Thoracic aorta (tissue), 2 donors: ENCODE measurements at places on chromosomes 13 and 19.

DNA sequence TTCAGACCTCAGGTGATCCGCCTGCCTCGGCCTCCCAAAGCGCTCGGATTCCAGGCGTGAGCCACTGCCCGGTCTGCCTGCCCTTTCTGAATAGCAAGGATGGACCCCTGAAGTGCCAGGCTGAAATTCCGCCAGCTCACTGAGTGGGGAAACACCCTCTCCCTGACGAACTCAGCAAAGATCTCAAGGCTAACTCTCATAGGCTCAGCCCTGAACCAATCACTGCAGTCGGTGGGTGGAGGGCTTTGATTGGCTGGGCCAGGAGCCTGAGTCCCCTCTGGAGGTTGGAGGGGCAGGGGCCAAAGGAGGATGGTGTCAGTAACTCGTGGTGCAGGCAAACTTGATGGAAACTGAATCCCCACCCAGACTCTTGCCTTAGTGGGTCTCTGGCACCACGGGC is 11.2 kb upstream of the COMP start:
- no peak for DNase-seq

DNA sequence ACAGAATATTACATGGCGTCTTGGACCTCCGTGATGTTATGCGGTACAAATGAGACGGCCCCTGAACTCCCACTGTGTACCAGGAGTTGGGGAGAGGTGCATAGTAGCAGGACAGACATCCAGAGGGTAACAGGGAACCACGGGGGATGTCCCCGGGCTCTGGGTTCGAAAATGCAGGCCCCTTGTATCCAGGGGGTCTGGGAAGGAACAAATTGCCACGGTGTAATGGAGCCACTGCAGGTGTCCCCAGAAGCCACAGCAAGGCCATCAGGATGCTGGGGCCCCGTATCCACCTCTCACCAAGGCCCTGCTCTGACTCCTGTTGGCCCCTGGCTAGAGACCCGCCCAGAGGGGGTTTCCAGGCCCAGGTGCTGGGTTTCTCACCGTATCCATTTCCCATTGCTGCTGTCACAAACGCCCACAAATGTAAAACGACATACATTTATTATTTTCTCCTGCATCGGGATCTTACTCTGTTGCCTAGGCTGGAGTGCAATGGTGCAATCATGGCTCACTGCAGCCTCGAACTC is 77.8 kb downstream of the INSR start:
- DNase-seq: no peak

- DNase-seq: no peak
Observed at GRCh38 chr19:33879818-33880575, 83.3 kb downstream of the KCTD15 start.

DNA sequence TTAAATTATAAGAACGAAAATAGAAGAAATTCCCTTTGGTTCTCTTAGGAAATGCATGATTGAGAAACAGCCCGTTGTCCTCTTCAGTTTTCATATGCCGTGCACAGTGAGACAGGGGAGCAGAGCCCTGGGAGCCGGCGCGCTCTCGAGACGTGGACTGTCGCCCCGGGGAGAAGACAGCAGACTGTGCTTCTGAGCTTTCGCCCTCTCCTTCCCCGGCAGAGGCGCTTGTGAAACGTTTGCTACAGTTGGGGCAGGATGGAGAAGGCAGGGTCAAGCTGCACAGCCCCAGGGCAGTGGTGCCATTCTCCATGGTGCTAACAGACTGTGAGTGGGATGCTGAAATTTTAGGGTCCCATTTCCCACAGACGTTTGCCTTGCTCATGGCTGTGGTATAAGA is 192.2 kb upstream of the KL start:
- no peak for DNase-seq

DNA sequence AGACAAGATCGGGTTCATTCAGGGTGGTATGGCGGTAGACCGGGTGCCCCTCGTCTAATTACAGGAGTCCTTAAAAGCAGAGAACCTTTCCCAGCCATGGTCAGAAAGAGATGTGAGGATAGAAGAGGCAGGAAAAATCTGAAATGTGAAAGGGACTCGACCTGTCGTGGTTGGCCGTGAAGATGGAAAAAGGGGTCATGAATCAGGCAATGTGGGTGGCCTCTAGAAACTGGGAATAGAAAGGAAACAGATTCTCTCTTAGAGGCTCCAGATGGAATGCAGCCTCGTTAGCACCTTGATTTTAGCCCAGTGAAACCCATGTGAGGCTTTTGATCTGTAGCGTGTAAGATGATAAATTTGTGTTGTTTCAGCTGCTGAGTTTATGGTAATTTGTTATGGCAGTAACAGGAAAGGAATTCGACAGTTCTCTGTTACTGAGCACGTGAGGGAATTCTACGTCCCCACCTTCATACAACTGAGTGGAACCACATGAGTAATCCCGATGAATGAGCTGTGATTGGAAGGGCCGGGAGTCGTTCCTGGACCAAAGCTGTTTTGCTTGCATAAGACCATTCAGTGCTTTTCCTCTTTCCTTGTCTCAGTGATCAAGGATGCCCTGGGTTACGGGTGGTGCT is 11.0 kb upstream of the CA11 start:
- DNase-seq: no peak

DNA sequence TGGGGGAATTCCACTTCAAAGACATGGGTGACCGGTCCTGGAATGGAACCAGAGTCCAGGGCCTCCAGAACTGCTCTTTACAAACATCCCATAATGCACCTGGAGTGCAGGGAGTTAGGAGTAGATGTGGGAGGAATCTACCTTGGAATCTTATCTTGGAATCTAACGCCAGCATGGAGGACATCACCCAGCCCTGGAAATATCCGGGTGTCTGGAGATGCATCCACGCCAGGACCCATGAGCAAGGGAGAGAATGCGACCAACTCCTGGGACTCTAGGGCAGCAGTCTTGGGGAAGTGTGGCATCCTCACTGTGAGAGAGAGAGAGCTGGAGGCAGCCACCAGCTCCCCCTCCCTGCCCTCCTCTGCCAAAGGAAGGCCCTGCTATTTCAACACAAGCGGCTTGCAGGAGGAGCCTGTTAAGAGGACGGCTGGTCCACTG is 211.8 kb downstream of the UQCRFS1 start:
- DNase-seq: no peak

DNA sequence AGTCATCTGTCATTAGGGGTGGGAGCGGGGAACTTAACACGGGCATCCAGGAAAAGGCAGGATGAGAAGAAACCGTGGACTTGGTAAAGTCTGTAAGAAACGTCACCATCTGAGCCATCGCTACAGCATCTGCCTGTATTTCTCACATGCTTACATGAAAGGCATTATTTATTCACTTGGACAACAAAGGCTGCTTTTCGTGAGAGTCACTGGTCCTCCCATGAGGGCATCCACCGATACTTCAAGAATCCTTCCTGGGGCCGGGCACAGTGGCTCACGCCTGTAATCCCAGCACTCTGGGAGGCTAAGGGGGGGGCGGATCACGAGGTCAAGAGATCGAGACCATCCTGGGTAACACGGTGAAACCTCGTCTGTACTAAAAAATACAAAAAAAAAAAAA is 16.1 kb downstream of the ZNF446 start:
- no peak for DNase-seq

DNA sequence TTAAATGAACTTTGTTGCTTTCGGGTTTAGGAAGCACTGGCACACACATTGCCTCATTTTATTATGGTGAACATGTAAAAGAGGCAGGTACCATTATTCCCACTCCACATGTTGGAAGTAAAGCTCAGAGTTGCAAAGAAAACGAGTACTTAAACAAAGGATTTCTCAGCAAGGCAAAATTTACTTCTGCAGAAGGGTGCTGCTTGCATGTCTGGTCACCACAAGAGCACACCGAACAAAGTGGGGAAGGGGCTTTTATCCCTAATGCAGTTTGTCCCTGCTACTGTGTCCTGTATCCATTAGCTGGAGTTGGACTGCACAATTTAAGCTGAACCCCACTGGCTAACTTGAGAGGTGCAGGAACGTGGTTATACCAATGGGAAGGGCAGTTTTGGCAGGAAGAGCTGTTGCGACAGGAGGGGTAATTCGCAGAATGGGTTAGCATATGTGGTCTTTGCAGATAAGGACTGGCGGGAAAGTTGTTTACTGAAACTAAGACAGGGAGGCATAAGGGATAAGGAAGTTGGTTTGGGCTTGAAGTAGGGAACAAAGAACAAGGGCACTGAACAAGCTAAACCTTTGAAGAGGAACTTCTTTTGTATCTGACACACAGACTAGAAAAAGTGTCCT is 545.5 kb downstream of the UQCRFS1 start:
- DNase-seq: no peak

DNA sequence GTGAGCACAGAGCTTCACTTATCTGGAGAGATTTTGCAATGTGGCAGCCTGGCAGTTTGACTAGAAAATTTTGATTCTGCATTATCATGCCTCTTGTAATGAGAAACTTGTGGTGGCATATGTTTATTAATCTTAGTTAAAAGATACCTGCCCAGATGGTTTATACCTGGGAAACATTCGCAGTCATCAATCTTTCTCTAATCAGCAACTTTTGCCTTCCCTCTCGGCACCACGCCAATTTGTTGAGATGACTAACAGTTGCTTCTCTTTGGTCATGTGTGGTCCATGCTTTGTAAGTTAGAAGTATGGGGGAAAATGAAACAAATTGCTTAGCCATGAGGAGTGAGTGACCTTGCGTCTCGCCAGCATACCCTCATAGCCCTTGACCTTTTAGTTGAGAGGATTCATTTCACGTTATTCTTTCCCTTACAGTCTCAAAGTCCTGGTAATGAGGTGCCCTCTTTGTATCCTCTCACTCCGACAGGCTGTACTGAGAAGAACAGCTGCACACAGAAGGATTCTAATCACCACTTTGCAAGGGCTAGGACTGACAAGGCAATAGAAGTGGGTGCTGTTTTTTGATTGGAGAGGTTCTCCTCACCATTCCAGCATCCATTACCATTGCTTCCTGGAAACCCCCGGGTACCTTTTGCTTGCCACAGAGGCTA is 201.4 kb downstream of the OXGR1 start:
- no peak for DNase-seq

GRCh38 chr19:28074773-28075172 is 1138.2 kb downstream of the UQCRFS1 start:
- DNase-seq: no peak

DNA sequence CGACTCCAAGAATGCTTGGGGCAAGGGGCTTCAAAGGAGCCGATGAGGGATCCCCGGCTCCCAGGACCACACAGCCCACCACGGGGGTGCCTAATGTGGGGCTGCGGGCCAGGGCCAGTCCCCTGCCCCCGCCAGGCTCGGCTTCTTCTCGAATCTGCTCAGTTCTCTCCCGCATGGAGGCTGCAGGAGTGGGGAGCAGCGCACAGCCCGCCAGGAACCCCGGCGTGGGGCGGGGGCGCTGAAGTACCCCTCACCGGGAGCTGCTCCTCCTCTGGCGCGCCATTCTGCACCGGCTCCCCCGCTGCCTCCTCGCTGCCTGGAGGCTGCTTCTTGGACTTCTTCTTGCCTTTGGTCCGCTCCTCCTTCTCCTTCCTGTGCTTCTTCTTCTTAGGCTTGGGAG is 14.7 kb downstream of the IZUMO4 start:
- no peak for DNase-seq

DNA sequence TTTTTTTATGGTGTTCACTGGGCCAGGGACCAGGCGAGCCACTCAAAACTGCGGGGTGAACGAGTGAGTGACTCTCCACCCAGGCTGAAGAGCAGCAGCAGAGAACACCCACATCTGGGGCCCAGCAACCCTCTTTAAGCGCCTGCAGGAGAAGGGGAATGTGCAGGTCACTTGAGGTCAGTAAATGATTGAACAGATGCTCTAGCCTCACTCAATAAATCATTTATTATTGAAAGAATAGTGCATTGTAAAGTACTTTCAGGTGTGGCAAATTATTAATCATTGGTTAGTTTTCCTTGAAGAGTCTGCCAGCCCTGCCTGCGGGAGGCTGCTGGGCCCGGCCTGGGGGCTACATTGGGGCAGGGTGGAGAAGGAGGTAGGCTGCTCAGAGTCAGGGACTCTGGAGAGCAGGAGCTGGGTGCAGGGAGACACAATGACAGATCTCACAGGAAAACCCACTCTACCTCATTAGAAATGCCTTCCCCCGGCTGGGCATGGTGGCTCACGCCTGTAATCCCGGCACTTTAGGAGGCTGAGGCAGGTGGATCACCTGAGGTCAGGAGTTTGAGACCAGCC is 42.5 kb downstream of the ABCC4 start:
- no peak for DNase-seq

DNA sequence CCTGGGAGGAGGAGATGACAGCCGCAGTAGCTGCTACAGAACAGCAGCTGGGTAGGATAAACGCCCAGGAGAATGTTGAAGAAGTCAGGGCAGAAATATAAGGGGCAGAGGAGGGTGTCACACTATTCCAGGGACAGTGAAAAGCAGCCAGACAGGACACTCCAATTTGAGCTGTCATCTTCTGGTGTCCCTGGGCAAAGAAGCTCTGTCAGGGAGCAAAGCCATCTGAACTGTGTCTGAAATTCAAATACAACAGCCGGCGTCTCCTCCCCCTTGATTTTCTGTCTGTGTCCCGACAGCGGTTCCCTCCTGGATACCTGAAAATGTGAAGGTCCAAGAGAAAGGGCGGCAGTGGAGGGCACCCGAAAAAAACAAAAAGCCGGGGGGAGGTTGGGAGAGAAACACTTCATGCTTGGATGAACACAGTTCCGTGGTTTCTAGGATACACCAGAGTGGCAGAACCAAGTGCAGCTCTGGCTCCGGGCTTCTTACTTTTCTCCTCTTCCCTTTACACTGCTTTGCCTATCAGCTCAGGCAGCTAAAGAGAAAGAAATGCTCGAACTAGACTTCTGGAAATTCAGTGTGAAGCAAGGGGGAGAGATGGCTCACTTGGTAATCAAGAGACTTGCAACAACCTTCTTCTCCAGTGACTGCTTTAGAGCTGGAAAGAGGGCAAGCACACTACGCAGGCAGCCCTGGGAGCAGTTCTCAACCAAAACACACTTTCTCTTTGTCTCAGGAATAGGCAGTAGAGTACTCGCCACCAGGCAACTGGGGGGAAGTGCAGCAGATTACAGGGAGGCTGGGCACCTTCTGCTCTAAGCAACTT is 465.6 kb downstream of the ITGBL1 start:
- no peak for DNase-seq

DNA sequence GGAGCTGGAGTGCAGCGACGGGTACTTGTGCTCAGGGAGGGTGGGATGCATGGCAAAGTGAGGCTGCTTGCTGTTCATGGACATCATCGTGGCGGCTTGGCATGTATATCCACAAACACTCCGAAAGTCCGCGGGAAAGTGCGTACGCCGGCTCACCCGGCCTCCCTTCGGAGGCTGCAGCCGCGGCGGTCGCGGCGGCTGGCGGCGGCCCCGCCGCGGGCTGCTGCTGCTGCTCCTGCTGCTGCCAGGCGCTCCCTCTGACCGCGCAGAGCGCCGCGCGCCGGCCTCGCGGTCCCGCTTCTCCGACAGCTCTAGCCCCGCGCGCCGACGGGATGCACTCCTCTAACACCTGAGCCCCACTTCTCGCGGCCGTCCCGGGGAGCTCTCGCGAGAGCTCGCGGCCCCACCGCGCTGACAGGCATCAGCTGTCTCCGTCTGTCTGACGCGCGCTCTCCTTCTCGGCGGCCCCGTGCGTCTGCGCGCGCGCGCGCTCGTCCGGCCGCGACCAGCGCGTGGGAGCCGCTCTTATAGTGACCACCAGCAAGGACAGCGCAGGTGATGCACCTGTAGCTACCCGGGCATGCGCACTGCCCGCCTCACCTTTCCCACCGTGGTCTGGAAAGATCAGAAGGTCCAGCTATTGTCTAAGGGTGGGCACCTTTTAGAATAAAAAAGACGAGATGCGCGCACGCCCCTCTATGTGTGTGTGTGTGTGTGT is at the start of gene POU4F1:
POU4F1 (minus strand) TSS at position 313 of the 718 bp plus-strand sequence; CDS start at position 87, 226 bp downstream.
- DNase-seq: no peak

GRCh38 chr19:47186446-47187334 is 44.3 kb downstream of the BBC3 start:
- no peak for DNase-seq

GRCh38 chr19:18541992-18542940 is 1.1 kb downstream of the FKBP8 start:
- no peak for DNase-seq
